ENCODE measurements at places on chromosomes 7 and 10.

GRCh38 chr10:44992070-44992731 lies 8.5 kb upstream of the ZNF22 start:
- DNase-seq = no peak

DNA sequence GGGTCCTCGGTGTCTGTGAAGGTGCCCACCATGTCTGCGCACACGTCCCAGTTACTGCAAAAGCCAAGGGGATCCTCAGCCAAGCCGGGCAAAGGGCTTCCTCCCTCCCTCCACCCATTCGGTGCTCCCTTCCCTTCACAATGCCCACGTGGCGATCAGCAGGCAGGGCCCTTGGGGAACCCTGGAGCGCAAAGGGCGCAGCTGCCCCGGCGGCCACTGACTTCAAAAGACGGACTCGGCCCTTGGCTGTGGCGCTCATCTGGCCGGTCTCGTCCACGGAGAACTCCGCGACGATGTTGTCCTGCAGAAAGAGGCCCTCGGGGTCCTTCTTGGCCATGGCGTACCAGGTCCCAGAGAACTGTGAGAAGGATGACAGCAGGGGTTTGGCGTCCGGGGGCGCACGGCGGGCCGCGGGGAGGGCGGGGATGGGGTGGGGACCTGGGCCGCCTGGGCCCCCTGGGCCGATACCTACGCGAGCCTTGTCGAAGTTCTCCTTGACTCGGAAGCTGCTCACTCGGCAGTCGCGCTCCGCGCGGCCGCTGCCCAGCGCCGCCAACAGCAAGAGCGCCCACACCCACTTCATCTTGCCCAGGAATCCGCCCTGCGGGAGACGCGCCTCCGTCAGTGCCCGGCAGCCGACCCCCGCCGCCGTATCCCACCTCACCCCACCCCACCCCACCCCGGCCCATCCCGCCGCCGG lies 439 bp downstream of the RBP4 start:
- DNase-seq = no peak

- no peak for DNase-seq
Measured at GRCh38 chr7:148733496-148733895, 34.8 kb downstream of the CUL1 start.

DNA sequence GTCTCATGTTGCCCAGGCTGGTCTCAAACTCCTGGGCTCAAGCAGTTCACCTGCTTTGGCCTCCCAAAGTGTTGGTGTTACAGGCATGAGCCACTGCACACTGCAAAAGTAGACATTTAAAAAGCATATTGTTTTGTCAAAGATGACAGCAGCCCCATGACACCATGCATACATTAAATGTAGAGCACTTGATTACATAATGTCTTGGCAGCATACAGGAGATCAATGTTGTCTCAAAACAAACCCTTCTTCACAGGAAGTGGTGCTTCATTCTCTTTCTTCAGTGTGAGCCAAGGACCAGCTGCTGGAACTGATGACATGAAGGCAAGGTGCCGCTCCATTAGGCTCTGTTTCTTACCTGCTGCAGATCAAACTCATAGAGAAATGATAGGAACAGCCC lies 218.4 kb downstream of the KLF6 start:
- no peak for DNase-seq

- DNase-seq = no peak
Measured at GRCh38 chr10:69068549-69068948, 19.4 kb upstream of the SRGN start.

GRCh38 chr10:49534670-49535381 lies 4.1 kb downstream of the ERCC6 start:
- no peak for DNase-seq

DNA sequence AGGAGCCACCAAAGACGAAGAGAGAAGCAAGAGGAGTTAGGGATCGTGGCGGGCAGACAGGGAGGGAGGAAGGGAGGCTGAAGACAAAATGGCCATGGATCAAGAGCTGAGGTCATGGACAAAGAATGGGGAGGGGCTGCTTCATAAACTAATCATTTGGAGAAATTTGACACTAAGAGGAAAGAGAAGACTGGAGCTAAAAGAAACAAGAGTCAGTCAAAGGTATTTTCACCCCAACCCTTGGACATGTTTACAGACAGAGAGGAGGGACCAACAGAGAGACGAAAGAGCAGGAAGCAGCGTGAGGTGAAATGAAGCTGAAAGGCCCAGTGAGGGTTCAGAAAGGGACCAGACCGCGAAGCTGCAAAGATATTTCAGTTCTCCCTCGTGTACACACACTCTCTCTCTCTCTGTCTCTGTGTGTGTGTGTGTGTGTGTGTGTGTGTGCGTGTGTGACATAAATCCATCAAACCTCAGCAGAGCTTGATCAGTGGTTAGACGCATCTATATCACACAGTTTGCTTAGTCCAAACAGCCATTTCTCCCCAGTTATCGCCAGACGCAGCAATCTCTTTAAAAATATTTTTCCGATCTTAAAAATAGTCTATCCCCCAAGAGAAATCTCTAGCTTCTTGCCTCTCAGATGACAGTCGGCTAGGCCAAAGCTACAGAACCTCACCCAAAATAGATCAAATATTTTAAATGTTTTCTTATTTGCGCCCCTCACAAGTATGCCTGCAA lies 12.5 kb upstream of the CALD1 start:
- no peak for DNase-seq

GRCh38 chr10:56258378-56258777 lies 102.7 kb downstream of the ZWINT start:
- no peak for DNase-seq

GRCh38 chr7:115274-115911 lies 77.0 kb upstream of the FAM20C start:
- DNase-seq = no peak

DNA sequence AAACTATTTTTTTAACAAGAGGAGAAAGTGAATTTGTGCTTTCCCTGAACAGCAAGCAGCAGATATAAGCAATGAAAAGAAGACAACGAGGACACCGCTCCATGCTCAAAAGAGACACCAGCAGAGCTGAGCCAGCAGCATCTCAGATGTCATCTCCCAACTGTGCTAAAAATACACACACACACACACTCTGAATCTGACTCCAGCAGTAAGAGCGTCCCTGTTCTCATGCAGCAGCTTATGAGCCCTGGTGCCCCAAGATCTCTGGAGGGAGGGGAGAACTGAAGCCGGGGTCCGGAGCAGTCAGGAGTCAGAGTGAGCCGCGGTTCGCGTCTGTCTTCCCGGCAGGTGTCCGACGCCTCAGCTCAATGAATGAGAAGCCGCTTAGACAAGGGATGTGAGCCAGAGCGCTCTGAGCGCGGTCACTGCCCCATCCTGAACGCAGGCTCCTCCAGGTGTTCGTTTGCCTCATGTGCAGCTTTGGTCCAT lies 49.2 kb downstream of the SVIL start:
- no peak for DNase-seq

GRCh38 chr7:98352621-98353020 lies 48.3 kb downstream of the BAIAP2L1 start:
- DNase-seq = no peak

DNA sequence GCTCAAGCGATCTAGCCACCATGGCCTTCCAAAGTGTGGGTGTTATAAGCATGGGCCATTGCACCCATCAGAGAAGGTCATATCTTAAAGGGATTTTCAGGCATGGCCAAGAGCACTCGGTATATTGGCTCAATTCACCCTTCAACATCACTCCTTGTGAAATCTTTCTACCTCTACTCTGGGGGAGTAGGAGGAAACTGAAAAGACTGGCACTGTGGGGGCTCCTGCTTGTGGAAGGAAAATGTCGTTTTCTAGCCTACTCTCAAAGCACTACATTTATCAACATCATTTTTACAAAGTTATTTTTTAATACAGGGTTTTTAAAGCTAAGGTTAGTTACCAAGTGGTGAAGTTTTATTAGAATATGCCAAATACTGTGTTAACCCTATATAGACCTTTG lies 42.0 kb upstream of the CACNB2 start:
- no peak for DNase-seq

GRCh38 chr7:116356979-116357378 lies 142.6 kb upstream of the CAV2 start:
- no peak for DNase-seq

- DNase-seq = no peak
Measured at GRCh38 chr10:27526242-27526641, 22.1 kb downstream of the RAB18 start.

- no peak for DNase-seq
Measured at GRCh38 chr7:29255199-29255878, 60.8 kb downstream of the CHN2 start.

DNA sequence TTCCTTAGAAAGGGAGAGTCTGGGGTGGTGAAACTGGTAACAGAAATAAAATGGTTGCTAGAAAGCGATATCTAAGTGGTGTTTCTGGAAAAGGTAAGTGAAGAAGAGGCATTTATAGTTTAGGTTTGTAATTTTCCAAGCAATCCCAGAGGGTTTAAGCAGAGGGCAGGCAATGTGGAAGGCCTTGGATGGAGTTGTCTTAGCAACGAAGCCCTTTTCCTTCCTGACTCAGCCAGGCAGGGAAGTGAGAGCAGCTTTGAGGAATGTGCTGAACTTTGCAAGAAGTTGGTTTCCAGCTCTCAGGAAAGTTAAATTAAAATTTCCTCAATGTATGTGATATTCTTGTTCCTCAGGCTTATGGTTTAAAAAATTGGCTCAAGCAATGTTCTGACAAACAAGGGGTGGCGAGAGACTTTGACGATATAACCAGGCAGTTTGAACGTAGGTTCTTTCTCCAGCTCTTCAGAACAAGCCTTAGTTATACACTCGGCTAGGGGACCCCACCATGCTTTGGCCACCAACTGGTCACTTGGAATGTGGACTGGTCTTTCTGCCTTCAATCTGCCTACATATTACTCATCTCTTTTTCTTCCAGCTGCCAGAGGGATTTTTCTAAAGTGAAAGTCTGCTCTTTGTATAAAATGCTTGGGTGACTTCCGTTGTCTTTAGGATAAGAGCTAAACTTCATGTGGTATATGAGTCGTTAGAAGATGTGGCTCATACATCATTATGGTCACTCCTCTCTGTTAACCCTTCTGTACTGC lies 66.9 kb upstream of the SLC25A13 start:
- no peak for DNase-seq

DNA sequence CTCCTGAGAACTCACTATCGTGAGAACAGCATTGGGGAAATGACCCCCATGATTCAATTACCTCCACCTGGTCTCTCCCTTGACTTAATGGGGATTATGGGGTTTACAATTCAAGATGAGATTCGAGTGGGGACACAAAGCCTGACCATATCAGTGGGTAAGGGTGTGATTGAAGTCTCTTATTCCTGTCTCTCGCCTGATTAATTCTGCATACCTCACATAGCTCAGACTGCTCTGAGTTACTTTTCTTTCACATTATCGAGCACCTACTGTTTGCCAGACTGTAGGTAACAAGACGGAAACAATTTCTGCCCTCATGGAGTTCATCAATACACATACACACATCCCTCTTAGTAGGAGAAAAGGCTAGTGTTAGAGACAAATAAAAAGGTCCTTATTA lies 25.0 kb downstream of the CISD1 start:
- DNase-seq = no peak

- DNase-seq = no peak
Measured at GRCh38 chr7:84247591-84247990, 53.0 kb upstream of the SEMA3A start.

GRCh38 chr10:37623506-37623905 lies 233.9 kb downstream of the ZNF248 start:
- no peak for DNase-seq

- no peak for DNase-seq
Measured at GRCh38 chr7:143331179-143331801, 15.4 kb downstream of the CLCN1 start.

DNA sequence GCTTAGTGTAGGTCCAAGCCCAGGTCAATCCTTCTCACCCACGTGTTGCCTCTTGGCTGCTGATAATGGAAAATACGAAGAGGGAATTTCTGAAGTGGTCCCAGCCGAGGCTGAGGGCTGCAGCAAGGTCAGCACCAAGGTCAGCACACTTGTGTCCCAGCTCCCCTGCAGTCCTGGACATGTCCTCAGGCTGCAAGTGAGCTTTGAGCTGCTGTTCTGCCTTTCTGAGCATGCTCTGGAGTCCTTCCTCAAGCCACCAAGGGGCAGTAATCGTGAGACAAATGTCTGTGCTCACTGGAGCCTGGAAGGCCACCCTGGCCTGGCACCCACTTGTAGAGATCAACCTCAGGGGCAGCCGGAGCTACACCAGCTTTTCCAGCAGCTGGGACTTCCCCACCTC lies 28.3 kb downstream of the DRGX start:
- no peak for DNase-seq
